ENCODE measurements at places on chromosomes 11 and 22. TPM values are rescaled to one million over a fixed set of nuclear protein-coding genes. Genes with fewer than 3 reads are reported as not detected.
A peak's percentile ranks its signal among the peaks of the same experiment; 100 is the strongest.

Gene SLC22A12
- not detected for total RNA-seq

Gene KREMEN1
- total RNA-seq: 5.2 TPM

Gene TAF1D
- 134 TPM for total RNA-seq

Gene KRTAP5-2
- not detected for total RNA-seq

Gene LRRN4CL
- total RNA-seq: 8.9 TPM

Gene USP2
- 9.8 TPM for total RNA-seq

Gene HTR3A
- total RNA-seq: not detected

Gene GAB4
- not detected for total RNA-seq

Gene TEX54
- not detected for total RNA-seq

Gene IRAG1
- total RNA-seq: 19.8 TPM

Gene GAS2L1
- 21.1 TPM for total RNA-seq

Gene KDM4D
- total RNA-seq: 0.32 TPM

Gene CFAP300
- total RNA-seq: not detected

Gene SHANK3
- 2.7 TPM for total RNA-seq

Gene SRPRA
- 66.5 TPM for total RNA-seq

DNA sequence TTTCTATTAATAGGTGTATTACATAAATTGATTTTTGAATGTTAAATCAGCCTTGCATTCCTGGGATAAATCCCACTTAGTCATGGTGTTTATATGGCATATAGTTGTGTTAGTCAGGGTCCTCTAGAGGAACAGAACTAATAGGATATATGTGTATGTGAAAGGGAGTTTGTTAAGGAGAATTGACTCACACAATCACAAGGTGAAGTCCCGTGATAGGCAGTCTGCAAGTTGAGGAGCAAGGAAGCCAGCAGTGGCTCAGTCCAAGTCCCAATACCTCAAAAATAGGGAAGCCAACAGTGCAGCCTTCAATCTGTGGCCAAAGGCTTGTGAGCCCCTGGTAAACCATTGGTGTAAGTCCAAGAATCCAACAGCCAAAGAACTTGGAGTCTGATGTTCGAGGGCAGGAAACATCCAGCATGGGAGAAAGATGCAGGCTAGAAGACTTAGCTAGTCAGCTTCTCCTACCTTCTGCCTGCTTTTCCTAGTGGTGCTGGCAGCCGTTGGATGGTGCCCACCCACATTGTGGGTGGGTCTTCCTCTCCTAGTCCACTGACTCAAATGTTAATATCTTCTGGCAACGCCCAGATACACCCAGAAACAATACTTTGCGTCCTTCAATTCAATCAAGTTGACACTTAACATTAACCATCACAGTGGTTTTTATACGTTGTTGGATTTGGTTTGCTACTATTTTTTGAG lies 12.9 kb downstream of the SFI1 start:
- no peak for DNase-seq

DNA sequence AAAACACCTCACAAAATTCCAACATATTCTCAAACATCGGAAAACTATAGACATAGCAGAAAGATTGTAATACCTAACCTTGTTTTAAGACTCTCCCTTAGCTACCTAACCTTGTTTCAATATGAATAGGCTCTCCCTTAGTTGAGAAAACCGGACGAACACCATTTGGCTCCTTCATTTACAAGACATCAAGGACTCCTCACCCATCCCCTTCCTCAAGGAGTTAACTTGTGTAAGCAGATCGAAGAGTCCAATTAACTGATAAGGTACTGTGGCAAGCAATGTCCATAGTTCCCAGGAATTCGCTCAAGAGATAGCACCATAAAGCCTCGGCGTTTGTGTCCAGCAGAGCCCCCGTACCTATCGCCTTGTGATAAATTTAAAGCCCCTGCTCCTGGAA lies 4.6 kb upstream of the ACRV1 start:
- no peak for DNase-seq

GRCh38 chr22:21919526-21920307 lies 32.9 kb downstream of the PPM1F start:
- DNase-seq: no peak

DNA sequence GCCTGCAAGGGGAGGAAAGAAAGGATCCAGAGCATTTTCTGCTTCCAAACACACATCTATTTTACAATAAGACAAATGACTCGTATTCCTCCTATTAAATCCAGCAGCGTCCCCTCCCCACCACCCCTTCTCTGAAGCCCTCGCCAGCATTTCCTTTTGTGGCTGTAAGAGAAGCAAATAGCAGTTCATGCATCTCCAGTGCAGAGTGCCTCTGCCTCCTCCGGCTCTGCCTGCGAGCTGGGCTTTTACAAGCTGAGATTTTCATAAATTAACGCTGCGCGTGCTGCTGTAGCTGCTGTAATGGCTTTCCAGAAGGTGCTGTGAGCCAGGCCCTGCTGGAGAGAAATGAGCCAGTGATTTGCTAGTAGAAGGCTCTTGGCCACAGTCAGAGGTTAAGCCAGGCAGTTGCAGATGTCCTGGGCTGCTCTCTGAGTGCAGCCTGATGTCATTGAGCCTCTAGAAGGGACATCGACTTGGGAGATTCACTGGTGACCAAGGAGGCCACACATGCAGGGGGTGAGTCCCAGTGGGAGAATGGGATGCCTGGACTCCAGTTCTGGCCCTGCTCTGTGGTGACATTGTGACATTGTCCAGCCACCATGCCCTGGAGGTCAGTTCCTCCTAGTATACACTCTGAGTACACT lies 134.5 kb upstream of the NAV2 start:
- DNase-seq: peak; percentile 42

DNA sequence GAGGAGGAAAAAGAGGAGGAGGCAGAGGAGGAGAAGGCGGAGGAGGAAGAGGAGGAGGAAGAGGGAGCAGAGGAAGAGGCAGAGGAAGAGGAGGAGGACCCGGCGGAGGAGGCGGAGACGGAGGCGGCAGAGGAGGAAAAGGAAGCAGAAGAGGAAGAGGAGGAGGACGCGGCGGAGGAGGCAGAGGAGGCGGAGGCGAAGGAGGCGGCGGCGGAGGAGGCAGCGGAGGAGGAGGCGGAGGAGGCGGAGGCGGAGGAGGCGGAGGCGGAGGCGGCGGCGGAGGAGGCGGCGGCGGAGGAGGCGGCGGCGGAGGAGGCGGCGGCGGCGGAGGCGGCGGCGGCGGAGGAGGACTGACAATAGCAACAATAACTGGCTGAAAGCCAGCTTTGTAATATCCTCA lies 616.6 kb downstream of the TBC1D22A start:
- no peak for DNase-seq

DNA sequence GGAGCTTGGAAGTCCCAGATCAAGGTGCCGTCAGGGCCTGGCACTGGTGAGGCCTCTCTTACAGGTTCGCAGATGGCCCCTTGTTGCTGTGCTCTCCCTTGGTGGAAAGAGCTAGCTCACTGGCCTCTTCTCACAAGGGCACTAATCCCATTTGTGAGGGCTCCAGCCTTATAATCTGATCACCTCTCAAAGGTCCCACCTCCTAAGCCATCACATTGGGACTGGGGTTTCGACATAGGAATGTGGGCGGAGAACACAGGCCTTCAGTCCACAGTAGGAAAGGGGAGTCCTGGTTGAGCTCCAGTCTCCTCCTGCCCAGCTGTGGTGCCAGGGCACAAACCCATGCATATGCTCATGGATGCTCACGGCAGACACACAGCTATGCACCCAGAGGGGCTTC lies 14.0 kb upstream of the LRRC32 start:
- no peak for DNase-seq

- DNase-seq: no peak
Observed at GRCh38 chr22:31922534-31922933, 21.8 kb upstream of the YWHAH start.

- no peak for DNase-seq
Observed at GRCh38 chr11:35126000-35126878, 12.7 kb upstream of the CD44 start.

- peak; percentile 88 for DNase-seq
Observed at GRCh38 chr22:45240810-45241631, at the start of gene KIAA0930. Gene KIAA0930 (minus strand): TSS chr22:45240894. CDS start chr22:45240703, 191 bp downstream.

- DNase-seq: no peak
Observed at GRCh38 chr22:20834206-20834605, 24.4 kb downstream of the PI4KA start.

- no peak for DNase-seq
Observed at GRCh38 chr11:8649361-8649760, 33.1 kb downstream of the TRIM66 start.

DNA sequence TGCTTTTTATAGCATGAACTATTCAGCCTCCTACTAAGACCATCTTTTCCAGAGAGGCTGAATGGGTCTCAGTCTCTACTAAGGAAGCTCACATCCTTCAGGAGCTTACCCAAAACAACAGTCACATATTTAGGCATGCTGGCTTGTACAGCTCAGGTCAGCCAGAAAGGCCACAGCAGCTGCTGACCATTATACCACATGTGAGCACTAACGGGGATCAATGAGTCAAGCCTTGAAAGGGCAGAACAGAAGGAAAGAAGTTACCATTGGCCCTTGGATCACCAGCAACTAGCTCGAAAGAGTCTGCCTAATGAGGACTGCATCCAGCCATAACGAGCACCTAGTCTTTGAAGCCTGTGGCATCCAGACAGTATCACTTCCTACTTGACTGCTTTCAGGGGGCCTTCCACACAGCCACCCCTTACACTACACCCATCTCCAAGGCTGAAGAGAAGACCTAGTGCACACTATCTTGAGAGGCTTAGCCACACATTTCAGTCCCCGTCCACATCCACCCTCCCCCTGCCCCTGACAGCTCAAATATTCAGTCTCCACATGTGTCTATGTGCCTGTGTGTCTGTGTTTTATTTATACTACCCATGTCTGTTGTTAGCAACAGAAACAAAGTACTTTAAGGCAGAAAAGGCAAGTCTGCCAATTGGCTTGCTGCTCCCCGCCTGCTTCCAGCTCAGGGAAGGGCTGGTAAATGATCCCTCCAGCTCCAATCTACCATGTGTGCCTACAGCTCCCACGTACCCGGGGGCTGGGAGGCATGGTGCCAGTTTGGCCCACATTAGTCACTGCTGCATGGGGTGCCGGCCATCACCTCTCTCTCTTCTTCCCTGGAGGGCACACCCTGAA lies 95.5 kb downstream of the RPL27A start:
- DNase-seq: peak; percentile 33

DNA sequence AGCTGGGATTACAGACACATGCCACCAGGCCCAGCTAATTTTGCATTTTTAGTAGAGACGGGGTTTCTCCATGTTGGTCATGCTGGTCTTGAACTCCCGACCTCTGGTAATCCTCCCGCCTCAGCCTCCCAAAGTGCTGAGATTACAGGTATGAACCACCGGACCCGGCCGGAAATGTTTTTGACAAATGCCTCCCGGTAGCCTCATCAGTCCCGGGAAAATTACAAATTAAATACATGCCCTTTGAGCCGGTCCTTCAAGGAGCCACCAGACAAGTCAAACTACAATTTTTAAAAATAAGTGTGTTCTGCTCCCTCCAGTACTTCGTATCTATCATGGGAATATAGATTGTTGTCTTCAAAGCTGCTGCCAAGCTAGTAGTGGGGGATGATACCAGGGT lies 17.5 kb downstream of the WBP2NL start:
- no peak for DNase-seq

DNA sequence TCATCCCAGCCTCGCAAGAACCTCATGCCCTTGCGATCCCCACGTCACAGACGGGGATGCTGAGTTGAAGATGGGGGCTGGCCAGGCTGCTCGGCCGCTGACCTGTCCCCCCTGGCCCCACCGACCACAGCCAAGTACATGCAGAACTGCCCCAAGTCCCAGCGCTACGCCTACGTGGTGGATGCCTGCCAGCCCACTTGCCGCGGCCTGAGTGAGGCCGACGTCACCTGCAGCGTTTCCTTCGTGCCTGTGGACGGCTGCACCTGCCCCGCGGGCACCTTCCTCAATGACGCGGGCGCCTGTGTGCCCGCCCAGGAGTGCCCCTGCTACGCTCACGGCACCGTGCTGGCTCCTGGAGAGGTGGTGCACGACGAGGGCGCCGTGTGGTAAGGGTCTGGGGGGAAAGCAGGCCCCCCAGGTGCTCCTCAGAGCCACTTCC lies 10.0 kb downstream of the MUC5B start:
- DNase-seq: peak; percentile 17

- no peak for DNase-seq
Observed at GRCh38 chr22:26602127-26602526, 12.2 kb upstream of the TPST2 start.

DNA sequence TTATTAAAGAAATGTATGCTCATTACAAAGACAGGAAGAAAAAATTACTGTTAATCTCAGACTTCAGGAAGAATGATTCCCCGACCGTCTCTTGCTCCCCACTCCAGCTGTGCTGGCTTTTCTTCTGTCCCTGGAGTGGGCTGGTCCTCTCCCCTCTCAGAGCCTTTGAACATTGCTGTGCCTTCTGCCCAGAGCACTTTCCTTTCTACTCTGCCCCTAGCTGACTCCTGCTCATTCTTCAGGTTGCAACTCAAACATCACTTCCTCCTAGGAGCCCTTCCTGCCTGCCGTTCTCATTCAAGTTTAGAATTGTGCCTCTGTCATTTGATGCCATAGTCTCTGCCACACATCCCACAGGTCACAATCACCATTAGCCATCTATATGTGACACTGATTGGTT lies 329.5 kb downstream of the MIAT start:
- DNase-seq: no peak

DNA sequence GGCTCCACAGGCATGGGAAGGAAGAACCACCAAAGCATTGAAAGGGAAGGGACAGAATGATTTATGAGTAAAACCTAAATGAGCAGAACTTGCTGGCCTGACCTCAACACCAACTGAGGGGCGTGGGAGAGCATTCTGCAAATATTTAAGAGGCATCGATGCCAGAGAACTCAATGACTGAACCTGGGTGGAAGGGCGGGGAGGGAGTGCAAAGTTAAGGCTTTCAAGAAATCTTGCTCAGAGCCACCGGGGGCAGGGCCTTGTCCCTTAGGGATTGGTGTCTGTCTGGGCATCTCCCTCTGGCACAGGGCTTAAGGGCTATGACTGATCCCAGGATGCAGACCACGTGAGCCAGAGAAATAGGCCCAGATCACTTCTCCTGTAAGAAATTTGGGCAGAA lies 137.1 kb downstream of the ADAMTS15 start:
- DNase-seq: no peak

DNA sequence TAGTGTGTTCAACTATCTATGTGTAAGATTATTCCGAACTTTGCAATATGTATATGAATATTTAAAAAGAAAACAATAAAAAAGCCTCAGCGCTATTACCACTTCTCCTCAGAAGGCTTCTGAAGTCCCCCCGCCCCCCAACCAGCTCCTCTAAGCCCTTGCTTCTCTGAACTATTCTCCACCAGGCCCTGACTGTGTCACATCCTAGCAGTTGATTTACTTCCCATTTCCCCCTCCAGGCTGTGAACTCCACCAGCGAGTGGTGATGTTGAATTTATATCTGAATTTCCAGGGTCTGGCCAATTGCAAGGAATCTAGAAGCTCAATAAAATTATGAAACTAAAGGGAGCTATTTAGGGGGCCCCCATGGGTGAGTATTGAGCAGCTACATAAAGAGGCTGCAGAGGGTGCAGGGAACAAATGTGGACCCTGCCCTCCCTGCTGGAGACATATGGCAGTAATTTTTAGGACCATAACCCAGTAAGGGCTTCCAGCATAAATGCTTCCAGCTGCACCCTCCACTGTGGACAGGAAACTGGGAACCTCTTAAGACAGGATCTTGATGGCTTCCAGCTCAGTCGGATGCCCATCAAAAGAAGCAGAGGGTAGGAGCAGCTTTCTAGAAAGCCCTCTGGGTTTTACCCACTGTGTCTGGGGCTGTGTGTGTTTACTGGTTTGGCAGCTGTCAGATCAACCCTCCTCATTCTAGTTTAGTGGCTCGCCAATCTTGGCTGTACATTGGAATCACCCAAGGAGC lies 81.4 kb downstream of the TIMP3 start:
- no peak for DNase-seq

GRCh38 chr11:44028401-44028800 lies 19.4 kb upstream of the ACCSL start:
- no peak for DNase-seq

- no peak for DNase-seq
Observed at GRCh38 chr11:82890936-82891335, 9.3 kb downstream of the PRCP start.

- DNase-seq: no peak
Observed at GRCh38 chr22:44371741-44372525, 59.2 kb upstream of the SHISAL1 start.

All from transverse colon (tissue), 4 donors.